ENCODE measurements at places on chromosomes 4 and X. TPM values are rescaled to one million over a fixed set of nuclear protein-coding genes. Genes with fewer than 3 reads are reported as not detected.

- no peak for DNase-seq
Measured at GRCh38 chr4:117326091-117326490, 240.7 kb upstream of the TRAM1L1 start.

GRCh38 chr4:55269470-55269869 lies 76.6 kb upstream of the SRD5A3 start:
- no peak for DNase-seq

- no peak for DNase-seq
Measured at GRCh38 chr4:15182600-15183220, 180.4 kb downstream of the CPEB2 start.

GRCh38 chrX:15349046-15349445 lies 13.7 kb upstream of the PIGA start:
- peak; percentile 46 for DNase-seq

GRCh38 chr4:77989968-77990367 lies 67.2 kb upstream of the FRAS1 start:
- no peak for DNase-seq

BGN gene
- 101 TPM for polyA plus RNA-seq

- no peak for DNase-seq
Measured at GRCh38 chrX:153776120-153776599, 4.7 kb upstream of the SRPK3 start.
